ENCODE measurements at places on chromosomes 1 and 21.

DNA sequence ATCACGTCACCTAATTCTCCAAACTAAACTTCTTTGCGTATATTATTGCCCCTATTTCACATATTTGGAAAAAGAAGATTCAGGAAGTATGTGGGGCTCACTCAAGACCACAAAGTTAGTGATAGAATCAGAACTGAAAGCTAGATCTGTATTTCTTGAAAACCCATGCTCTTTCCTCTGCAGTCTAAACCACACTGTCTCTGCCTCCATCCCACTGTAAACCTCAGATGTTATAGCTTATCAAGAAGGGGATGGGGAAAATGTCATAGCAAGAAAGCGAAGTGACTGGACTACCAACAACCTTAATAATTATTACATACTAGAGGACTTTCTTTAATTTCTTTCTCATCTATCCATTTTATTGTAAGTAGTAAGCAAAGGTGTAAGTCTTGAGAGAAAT lies 257.7 kb upstream of the SGIP1 start:
- no peak for DNase-seq

DNA sequence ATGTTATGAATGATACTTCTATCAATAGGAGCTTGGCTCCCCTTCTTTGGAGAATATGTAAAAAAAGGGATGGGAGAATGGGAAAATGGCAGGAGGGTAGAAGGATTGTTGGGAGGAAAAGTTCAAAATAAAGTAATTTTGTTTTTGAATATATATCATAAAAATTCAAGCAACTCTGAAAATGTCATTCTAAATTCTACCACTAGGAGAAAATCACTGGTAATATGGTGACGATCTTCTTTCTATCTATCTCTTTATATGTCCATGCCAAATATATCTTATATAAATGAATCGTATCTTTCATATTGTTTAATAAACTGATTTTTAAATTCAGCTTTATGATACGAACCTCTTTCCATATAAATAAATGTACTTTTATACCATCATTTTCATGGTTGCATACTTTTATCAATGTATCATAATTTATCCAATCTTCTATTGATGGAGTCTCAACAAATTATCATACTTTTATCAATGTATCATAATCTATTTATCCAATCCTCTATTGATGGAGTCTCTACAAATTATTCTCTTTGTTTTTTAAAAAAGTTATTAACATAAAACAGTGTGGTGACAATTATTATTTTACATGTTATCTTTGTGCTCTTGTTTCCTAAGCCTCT lies 73.7 kb upstream of the MARK1 start:
- DNase-seq: no peak

DNA sequence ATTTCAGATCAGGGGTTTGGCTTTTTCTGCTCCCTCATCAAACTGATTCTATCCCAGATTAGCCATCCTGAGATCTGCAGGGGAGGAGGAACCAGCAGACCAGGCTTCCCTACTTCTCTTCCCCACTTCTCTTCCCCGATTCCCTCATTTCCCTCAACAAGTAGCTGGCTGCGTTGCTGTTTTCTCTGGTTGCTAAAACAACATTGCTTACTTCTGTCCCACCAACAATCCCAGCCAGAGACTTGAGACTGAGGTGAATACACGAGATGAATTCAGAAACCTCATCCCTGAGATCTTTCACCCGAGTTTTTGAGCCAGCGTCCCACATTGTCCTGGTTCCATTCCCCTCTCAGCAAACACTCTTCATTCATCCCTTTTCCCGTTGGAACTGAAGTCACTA lies 22.4 kb downstream of the DYRK3 start:
- DNase-seq: no peak

- peak; percentile 12 for DNase-seq
Measured at GRCh38 chr1:116577759-116578314, 7.0 kb upstream of the CD58 start.

- DNase-seq: peak; percentile 81
Measured at GRCh38 chr1:228867108-228867950, 132.1 kb downstream of the RHOU start.

GRCh38 chr1:199701726-199702125 lies 325.8 kb upstream of the NR5A2 start:
- DNase-seq: no peak

- no peak for DNase-seq
Measured at GRCh38 chr1:220809704-220810103, 23.0 kb downstream of the MTARC1 start.
